ENCODE measurements at places on chromosomes 7 and 10.
A peak's percentile ranks its signal among the peaks of the same experiment; 100 is the strongest.

GRCh38 chr7:7848246-7848645, 120.3 kb upstream of the GLCCI1 start:
- no peak for DNase-seq

- DNase-seq: peak; percentile 66
These were observed 30.4 kb downstream of the CNTNAP2 start for GRCh38 chr7:146146831-146147486.

DNA sequence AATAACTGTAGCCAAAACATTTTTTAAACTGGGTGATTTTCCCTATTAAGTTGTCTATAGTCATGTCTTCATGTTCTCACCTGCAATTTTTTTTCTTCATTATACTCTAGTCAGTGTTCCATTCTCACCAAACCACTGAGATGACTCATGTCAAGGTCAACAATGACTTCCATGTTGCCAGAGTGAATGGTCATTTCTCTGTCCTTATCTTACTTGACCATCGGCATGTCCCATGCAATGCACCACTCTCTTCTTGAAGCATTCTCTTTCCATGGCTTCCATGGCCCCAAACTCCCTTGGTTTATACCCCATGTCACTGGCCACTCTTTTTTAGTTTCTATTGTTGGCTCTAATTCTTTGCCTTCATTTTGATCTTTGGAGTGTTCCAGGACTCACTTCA, 173.9 kb downstream of the PPP1R17 start:
- no peak for DNase-seq

GRCh38 chr7:27992755-27993493, 187.7 kb downstream of the JAZF1 start:
- DNase-seq: no peak

DNA sequence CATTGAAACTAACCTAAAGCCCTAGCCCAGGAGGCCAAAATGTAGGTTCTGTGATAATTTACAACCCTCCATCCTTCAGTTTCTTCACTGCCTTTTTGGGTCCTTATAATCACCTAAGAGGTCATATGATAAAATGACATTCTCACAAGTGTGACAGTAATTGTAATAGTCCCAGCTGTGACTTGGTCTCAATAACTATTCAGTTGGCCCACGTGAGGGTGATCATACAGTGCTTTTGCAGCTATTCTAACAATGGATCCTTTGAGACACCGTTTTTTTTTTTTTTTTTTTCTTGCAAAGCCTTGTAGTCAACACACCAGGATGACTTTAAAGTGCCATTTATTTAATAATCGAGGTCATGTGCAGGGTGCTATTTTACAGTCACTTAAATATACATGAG, 760.0 kb downstream of the PHTF2 start:
- no peak for DNase-seq

- DNase-seq: no peak
These were observed 12.0 kb downstream of the EVX1 start for GRCh38 chr7:27254625-27255024.

GRCh38 chr7:133186060-133186459, 66.8 kb upstream of the EXOC4 start:
- DNase-seq: no peak

DNA sequence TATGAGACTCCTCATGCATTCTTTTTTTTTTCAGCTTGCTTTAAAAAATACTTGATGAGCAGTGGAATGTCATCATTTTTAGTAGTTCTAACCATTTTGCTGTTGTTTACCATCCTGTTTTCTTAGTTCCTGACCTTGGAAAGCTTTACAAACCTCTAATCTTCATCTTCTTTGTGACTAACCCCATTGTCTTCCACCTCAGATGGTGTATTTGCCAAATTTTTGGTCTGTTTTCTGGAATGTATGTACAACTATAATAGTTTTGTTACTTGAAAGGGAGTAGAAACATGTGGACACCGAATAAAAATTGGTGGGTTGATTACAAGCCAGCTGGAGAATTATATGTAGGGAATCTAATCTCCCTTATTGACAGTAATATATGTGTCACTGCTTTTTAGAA, 172.7 kb downstream of the SND1 start:
- no peak for DNase-seq

- no peak for DNase-seq
These were observed 2.7 kb upstream of the COMTD1 start for GRCh38 chr10:75238182-75239095.

- DNase-seq: no peak
These were observed 73.5 kb downstream of the AOAH start for GRCh38 chr7:36650766-36651312.

DNA sequence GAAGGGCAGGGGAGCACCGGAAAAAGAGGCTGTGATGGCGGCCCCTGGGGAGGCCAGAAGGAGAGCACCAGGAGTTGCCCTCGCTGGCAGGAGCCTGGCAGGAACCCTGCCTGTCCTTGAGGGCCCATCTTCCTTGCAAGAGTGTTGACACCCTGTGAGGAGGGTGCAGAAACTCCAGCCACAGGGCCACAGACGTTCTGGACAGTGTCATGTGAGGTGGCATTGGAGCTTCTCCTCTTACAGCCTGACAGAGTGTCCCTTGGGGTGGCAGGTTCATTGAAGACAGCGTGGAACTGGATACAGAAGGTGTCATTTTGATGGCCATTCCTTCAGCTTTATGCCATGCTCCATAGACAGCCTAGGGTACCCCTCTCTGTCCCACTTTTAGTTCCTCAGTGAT, 54.2 kb downstream of the RBM20 start:
- DNase-seq: no peak

GRCh38 chr10:89556600-89556999, 21.2 kb upstream of the SLC16A12 start:
- DNase-seq: no peak

GRCh38 chr7:44889086-44889781, 3.9 kb upstream of the PURB start:
- no peak for DNase-seq

DNA sequence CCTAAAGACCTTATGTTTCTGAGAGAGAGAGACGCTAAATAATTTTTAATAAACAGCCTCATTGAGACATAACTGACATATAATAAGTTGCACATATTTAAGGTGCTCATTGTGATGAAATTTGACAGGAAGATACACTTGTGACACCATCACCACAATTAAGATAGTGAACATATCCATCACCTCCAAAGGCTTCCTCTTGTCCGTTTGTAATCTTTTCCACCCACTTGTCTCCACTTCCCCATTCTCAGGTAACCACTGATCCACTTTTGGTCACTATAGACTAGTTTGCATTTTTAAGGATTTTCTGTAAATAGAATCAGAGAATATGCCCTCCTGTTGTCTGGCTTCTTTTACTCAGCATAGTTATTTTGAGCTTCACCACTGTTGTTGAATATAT, 195.1 kb upstream of the WDR11 start:
- no peak for DNase-seq

- DNase-seq: no peak
These were observed 70.2 kb downstream of the RABGEF1 start for GRCh38 chr7:66810716-66811115.

GRCh38 chr7:4905171-4905570, 21.7 kb upstream of the RADIL start:
- DNase-seq: no peak

- DNase-seq: no peak
These were observed 258.6 kb downstream of the CNTNAP2 start for GRCh38 chr7:146375170-146375569.

- no peak for DNase-seq
These were observed 35.8 kb downstream of the PARP12 start for GRCh38 chr7:140026935-140027334.

GRCh38 chr10:18261063-18261610, 120.9 kb downstream of the CACNB2 start:
- no peak for DNase-seq

DNA sequence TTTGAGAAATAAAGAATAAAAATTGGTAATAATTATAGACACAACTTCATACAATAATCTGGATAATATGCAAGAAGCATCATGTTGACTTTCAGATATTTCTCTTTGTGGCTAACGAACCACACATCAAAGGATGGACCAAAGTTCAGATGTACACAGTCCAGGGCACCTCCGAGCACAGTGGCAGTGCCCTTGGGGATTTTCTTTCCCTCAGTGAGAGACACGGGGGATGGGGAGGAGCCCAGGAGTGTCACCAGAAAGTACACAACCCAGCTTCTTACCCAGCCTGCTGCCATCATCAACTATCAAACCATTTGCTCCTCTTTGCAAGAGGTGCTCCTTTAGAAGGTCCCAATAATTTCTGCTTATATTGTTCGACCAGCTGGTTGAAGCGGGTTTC, 33.2 kb downstream of the RBM28 start:
- DNase-seq: no peak

DNA sequence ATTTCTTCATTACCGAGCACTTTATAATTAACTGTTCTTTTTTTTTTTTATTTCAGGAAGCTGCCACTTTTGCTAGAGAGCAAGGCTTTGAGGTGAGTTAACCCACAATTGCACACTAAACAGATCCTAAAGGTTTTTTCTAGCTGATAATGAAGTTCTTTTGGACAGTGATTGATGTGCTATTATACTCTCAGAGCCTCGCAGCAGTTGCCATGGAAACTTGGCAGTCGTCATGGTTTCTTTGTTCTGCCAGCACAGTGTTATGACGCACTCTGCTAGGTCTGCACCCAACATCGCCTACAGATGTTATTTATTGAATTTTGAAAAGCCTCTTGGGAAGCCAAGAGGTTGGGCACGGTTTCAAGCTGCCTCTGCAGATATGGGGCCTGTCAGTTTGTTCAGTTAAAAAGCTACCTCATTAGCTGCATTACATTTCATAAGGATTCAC, 237.2 kb upstream of the KAT6B start:
- DNase-seq: peak; percentile 91
